ENCODE measurements at places on chromosomes 4 and X.

DNA sequence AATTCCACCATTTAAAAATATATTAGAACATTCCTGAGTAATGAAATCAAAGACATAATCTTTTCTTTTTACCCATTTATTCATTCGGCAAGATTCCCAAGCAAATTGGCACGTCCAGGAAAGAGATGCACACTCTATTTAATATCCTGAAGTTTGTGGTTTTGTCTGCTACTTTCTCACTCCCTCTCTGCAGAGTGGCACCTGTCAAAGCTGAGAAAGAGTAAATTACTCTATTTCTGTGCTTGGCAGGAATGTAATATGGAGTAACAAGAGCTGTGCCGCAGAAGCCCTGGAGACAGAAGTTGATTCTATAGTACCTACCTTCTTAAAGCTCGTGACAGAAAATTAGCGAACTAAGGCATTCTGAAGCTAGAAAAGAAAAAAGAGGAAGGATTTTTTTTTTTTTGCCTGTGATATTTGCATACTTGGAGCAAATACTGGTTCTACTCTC is 5.5 kb downstream of the GSTCD start:
- DNase-seq = no peak

DNA sequence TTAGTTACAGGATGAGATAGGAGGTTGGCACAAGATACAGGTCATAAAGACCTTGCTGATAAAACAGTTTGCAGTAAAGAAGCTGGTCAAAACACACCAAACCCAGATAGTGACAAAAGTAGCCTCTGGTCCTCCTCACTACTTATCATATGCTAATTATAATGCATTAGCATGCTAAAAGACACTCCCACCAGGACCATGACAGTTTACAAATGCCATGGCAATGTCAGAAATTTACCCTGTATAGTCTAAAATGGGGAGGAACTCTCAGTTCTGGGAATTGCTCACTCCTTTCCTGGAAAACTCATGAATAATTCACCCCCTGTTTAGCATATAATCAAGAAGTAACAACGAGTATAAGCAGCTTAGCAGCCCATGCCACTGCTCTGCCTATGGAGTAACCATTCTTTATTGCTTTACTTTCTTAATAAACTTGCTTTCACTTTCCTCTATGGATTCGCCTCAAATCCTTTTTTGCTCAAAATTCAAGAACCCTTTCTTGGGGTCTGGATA is 1254.4 kb downstream of the PCDH7 start:
- DNase-seq = no peak

GRCh38 chr4:87317527-87317926 is 5.2 kb downstream of the HSD17B13 start:
- no peak for DNase-seq

DNA sequence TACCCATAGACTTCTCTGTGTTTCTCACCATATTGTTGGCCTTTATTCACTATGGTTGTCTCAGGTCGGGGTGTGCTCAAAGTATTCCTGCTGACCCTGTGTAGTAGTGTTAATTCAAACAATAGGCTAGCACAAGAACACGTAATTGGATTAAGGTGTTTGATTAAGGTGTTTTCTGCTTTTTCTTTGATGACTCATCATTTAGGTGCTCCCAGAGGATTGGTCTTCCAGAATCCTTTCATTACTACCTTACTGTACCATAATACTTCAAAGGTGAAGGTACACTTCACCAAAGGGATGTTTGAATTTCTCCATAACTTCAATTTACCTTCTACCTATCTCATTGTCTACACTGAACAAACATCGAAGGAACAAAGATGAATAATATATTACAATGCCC is 121.7 kb upstream of the CCDC160 start:
- no peak for DNase-seq

- DNase-seq = no peak
Measured at GRCh38 chrX:10783451-10783995, 163.1 kb upstream of the MID1 start.

DNA sequence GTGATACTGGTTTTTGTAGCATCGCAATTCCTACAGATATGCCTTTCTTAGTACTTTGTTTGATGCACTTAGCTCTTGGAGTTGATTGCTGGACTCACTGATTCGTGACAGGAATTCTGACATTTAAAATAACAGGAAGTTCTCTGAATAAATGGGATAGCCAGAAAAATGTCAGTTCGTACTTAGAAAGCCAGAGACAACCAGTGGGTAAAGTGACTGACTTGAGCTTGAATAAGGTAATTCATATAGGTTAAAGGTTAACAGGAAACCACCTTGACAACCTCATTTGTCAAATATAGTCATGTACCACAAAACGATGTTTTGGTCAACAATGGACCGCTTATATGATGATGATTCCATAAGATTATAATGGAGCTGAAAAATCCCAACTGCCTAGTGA is 181.4 kb downstream of the RPA4 start:
- no peak for DNase-seq

DNA sequence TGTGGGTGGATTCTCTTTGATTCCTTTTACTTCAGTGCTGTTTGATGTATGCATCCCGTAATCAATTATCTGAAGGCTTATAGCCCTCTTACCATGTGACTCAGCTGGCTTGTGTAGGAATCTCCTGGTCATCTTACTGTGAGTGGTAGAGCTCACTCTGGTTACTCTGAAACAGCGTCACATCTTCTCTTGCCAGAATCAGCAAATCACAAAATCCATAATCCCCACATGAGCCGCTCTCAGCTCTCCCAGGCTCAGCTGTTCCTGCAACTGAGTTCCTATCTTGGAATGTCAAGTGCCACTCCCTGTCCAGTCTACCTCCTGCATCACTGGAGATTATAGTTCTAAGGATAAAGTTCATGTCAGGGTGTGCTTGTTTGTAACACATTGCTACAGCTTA is 278.0 kb downstream of the FBXO8 start:
- DNase-seq = no peak

DNA sequence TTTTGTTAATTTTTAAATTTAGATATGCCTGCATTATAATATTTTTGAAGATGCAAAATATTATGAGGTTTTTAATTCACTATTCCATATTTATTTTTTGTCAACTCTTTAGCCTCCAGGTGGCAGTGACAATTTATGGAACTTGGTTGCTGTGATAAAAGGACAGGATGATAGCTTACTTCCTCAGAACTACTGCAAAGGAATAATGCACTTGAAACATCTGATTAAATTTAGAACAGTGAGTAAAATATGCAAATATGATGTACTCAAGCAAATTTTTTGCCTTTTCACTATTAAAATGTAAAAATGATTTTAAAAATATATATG is 45.1 kb downstream of the SPATA4 start:
- no peak for DNase-seq

DNA sequence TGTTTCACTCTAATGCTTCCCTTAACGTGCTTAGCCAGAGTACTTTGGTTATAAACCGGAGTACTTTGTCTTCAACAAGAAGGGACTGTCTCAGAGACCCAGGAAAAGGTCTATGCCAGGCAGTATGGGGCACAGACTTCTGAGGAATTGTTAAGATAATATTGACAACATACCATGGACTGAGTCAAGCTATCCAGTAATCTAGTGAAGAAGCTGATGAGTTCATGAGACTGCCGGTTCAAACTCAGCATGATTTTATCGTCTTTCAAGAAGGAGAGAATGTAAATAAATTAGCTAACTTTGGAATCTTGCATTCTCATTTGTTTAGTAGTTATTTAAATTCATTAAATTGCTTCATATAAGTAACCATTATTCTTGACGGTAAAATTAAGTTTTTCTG is 546.1 kb downstream of the PPP4R3C start:
- no peak for DNase-seq

GRCh38 chr4:81502564-81502963 is 30.9 kb upstream of the RASGEF1B start:
- no peak for DNase-seq

GRCh38 chr4:111501946-111502345 is 643.3 kb upstream of the FAM241A start:
- no peak for DNase-seq

DNA sequence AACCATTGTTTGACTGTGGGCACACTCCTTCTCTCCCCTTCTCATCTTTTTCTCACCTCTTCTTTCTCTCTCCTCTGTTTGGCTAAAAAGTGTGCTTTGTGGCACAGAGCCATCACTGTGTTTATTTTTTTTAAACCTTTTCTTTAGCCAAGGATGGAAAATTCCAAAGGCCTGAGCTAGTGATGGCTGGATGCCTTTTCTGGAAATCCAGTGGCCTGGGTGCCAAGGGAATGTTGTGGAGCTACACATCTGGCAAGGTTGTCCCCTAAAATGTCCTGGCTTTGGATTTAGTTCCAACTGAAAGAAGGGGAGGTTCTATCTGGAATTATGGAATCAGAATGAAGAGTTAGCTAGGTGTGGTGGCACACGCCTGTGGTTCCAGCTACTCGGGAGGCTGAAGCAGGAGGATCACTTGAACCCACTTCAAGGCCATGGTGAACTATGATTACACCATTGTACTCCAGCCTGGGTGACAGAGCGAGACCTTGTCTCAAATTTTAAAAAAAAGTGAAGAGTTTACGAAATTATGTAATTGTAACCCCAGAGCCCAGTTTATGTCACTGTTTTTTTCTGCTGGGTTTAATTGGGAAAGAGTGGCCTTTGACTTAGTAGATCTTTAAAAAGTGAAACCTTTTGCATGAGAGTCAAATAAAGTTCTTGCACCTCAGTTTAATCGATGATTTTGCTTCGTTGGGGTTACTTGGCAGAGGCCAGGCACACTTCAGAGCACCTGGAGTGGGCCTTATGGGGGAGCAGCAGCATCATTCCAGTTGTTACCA is 17.7 kb downstream of the DOCK11 start:
- no peak for DNase-seq

DNA sequence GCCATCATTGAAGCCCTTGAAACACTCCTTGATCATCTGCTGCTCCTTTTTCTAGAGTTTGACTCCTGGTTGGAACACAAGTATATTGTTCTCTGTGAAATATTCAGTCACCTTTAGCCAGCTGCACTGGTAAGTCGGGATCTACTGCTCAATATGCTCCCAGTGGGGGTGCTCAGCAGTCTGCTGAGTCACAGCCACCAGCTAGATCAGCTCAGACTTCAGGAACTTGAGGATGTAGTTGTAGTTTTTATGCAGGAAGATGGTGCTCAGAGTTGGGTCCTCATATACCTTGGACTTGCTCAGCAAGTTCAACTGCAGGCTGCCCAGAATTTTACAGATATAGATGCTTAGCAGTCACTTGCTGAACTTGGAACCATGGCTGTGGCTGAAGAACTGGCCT is 202.5 kb upstream of the RPL34 start:
- DNase-seq = no peak

GRCh38 chr4:171024720-171025303 is 788.4 kb upstream of the GALNTL6 start:
- no peak for DNase-seq

DNA sequence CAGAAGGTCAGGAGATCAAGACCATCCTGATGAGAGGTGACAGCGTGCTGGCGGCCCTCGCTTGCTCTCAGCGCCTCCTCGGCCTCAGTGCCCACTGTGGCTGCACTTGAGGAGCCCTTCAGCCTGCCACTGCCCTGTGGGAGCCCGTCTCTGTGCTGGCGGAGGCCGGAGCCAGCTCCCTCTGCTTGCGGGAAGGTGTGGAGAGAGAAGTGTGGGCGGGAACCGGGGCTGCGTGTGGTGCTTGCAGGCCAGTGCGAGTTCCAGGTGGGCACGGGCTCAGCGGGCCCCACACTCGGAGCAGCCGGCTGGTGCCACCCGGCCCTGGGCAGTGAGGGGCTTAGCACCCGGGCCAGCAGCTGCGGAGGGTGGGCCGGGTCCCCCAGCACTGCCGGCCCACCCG is 286.9 kb downstream of the RAPGEF2 start:
- no peak for DNase-seq

- DNase-seq = no peak
Measured at GRCh38 chrX:53794181-53794580, 107.7 kb upstream of the HUWE1 start.

- DNase-seq = no peak
Measured at GRCh38 chrX:55135171-55135570, 46.4 kb downstream of the PAGE2 start.

DNA sequence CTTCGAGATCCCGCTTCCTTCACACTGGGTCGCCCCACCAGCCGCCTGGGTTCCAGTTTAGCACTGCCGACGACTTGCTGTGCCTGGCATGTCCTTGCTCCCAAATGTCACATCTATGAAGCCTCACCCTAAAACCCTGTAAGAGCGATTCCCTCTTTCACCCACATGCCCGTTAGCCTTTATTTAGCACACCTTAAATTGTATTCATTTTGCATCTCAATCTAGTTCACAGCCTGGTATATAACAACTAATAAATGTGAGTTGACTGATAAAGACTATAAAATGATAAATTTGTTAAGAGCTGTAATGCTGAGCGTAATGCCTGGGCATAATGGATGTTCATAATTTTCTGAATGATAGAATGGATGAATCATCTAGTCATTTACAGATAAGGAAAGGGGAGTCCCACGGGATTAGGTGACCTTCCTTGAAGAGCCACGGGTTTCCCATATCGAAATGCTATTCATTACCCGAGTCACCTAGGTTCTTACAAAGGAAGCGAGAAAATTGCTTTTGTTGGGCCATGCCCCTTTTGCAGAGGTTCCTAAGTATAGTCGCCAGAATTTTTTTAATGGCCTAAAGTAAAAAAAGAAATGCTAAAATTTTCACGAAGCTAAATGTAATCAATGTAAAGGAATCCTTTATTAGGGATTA is 1.1 kb upstream of the AP1S2 start:
- DNase-seq = no peak

GRCh38 chr4:121156822-121157769 is 7.0 kb downstream of the TNIP3 start:
- peak; percentile 25 for DNase-seq

GRCh38 chr4:142582340-142582739 is 263.8 kb downstream of the INPP4B start:
- no peak for DNase-seq

DNA sequence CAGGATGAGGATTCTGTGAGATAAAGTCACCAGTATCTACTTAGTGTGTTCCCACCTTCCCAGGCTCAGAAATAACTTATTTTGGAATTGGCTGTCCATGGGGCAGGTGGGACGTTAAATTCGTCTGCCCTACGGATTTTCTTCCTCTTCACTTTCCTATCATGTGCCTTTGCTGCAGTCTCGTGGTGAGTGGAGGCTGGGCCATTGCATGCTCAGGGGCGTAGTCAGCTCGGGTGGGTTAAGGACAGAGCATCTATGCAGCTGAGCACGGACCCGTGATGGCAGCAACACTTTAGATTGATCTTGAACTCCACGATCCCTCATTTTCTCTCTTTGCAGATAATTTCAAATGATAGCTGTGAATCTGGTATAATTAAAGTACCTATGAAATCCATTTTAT is 51.5 kb downstream of the CLDN22 start:
- DNase-seq = no peak

- no peak for DNase-seq
Measured at GRCh38 chr4:97819294-97819693, 324.0 kb downstream of the STPG2 start.

- DNase-seq = no peak
Measured at GRCh38 chrX:136143711-136144110, 3.6 kb upstream of the FHL1 start.

- no peak for DNase-seq
Measured at GRCh38 chrX:71534773-71535544, 2.1 kb downstream of the OGT start.
